Hepatic stellate cell (primary cell): ENCODE measurements at places on chromosomes 7 and 10.

GRCh38 chr7:116509982-116510579, 10.5 kb downstream of the CAV2 start:
- DNase-seq: no peak

DNA sequence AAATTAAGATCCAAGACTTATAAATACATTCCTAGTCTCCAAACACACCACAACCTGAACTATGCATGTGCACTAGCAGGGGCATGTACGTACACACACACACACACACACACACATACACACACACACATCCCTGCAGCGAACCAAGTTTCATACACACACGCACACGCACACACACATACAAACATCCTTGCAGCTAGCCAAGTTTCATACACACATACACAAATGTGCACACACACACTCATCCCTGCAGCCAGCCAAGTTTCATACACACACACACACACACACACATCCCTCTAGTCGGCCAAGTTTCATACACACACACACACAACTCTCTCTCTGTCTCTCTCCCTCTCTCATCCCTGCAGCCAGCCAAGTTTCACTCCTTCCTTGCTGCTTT, 82.7 kb upstream of the WIPF3 start:
- DNase-seq: no peak

DNA sequence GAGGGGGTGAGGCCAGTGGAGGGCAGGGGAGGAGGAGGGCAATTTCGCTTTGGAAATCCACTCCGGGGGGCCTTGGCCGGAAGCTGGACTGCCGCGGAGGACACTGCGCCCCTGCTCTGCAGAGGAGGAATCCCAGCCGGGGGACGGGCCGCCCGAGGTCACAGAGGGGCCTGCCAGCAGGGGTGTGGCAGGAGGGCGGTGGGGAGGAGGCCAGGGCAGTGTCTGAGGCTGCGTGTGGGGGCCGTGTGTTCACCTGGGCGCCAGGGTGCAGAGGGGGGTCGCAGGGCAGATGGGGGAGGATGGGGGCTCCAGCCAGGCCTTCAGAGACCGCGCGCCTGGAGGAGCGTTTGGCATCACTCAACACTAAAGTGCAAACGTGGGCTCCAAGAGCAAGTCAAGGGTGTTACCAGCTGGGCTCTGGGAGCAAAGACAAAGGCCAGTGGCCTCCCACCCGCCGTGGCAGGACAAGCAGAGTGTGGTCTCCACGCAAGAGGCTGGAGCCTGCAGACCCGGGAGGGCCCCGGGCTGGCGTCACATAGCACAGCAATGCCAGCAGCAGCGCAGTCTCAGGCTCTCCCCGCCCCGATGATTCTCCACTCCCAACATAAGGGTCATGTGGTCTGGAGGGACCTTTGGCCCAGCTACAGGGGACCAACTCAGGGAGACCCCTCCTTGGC, 45.3 kb upstream of the DNAJB6 start:
- no peak for DNase-seq

GRCh38 chr7:138324941-138325340, 135.1 kb upstream of the TRIM24 start:
- no peak for DNase-seq

DNA sequence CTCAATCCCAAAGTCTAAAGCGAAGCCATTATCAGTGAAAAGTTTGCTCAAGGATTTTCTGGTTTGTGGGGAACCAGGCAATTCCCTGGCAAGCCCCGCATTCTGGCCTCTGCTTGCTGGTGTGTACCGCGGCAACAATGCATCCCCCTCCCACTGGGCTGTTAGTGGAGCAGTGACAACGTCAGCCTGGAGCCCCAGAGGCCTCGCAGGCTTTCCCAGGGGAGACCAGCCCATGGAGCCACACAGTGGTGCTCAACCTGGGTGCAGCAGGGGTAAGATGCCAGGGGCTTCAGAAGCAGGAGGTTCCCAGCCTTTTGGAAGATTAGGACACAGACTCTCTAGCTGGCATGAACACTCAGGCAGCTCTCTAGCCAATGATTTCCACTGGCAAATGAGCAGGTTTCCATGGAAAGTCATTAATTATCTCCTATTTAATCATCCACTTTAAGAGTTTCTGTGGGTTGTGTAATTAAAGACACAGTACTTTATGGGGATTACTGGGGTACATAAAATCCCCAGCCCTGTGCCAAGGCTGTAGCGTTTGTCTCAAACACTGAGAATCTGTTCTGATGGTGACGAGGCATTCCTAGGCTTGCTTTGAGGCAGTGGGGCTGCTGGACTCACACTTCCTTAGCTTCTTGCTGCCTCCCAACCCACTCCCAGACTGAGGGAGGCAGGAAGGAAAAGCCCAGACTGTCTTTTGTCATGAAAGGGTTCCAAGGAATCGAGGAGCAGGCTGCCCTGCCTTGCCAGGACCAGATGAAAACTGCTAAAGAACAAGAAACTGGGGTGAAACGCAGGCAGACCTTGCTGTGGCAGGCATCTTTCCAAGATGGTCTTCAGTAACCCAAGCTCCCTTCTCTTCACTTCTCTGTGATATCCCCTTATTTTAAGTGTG, 411.9 kb upstream of the SHH start:
- DNase-seq: no peak

GRCh38 chr7:104124893-104125477, 82.8 kb downstream of the ORC5 start:
- no peak for DNase-seq

DNA sequence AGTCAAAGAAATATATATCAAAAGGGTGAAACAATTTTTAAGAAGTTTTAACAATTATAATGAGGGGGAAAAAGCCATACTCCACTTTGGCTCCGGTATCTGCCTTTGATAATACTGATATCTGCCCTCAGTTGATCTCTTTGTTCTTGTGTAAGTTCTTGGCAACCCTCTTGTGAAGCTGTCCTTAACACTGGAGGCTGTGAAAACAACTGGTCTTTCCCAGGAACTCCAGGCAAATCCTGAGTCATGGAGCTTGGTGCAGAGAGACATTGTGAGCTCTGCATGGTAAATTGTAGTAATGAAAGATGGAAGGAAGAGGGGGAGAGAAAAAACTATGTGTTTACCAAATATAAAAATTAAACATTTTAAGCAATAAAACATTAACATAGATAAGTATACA, 11.9 kb upstream of the ERVW-1 start:
- DNase-seq: no peak

DNA sequence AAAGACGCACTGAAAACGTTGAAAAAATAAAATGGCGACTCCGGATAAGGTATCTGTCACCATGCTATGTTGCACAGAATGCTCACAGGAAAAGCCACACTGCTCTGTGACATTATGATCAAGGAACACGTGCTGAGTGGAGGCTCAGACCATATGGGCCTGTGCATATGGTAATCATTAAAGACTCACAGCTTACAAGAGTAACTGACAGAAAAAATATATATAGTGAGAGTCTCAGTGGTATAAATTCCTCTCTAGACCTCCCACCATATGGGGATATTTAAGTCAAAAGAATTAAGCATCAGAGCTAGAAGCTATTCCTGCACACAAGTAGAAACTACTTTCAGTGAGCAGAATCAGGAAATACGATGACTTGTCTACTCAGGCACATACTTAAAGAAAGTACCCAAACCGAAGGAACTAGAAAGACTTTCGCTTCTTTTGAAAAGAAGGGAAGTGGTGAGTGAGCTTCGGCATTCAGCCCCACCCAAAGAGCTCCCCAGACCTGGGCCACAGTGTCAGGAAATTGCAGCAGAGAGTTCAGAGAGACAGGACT, 65.1 kb upstream of the MPP7 start:
- no peak for DNase-seq

- no peak for DNase-seq
Observed at GRCh38 chr7:117995850-117996650, 122.8 kb upstream of the CTTNBP2 start.

DNA sequence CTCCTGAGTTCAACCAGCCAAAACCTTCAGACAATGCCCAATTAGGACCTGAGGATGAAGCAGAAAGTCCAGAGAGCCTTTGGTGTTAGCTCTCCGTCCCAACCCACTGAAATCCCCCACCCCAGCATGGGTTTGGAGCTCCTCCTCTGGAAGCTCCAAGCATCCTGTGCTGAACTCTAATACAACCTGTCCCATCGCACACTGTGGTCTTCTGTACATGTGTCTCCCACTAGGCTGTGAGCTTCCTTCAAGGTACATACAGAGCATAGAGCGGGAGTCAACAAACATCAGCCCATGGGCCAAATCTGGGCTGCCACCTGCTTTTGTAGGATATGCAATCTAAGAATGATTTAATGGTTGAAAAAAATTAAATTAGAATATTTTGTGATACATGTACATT, 166.5 kb downstream of the LSM5 start:
- no peak for DNase-seq

DNA sequence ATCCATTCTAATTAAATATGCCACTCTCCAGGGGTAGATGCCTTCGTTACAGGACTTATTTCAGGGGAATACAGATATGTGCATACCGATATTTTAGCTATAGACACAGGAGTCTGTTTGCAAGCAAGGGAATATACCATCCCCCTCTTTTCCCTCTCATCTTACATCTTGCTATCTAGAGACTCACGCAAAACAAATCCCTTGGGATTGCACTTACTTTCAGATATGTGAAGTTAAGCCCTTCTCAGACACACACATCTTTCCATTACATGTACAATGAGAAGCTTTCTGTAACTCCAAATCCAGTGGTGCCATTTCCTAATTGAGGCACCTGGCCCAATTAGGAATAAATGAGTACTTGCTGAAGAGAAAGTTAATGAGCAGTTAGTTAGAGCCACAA, 250.4 kb upstream of the FZD8 start:
- DNase-seq: no peak

DNA sequence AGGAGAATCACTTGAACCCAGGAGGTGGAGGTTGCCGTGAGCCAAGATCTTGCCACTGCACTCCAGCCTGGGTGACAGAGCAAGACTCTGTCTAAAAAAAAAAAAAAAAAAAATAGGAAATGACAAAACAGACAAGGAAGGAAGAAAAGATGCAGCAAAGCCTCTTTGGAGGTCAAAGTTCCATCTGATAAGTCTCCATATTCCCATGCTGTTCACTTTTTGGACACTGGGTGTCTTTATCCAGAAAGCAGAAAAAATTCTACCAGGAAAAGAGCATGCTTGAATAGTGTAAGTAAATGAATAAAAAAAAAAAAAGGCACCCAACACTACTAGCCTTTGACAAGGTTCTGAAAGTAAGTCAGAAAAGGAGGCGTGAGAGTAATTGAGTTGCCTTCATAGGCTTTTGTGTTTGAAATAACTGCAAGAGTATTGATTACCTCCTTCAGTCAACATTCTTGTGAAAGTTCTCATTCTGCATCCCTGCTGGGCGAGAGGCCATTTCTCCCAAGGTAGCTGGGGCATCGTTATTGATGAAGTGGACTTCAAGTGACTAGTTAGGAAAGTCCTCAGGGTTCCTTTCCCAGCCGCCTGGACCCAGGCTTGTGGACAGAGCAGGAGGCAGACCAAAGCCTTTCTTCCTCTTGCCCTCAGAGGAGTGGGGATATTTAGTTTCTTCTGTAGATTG, 133.3 kb upstream of the KIF5B start:
- DNase-seq: no peak

GRCh38 chr10:84257343-84258020, 12.6 kb downstream of the RGR start:
- no peak for DNase-seq

- DNase-seq: no peak
Observed at GRCh38 chr10:93296151-93296550, 186.0 kb downstream of the MYOF start.

- no peak for DNase-seq
Observed at GRCh38 chr10:47360419-47361040, 12.4 kb downstream of the RBP3 start.

DNA sequence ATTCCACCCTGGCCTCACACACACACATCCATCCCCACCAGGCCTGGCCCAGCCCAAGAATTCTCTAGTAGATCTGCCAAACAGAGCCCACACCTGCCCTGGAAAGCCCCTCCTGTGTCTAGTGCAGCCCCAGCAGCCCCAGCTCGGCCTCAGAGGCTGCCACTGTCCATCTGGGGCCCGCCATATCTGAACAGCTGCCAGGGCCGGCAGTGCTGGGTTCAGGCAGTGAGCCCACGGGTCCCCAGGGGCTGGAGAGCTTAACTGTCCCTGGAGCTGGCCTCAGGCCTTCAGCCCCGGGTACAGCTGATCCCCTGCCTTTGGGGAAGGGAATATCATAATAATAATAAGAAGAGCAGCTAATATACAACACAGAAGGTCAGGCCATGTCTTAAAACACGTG, 574 bp downstream of the MYL10 start:
- DNase-seq: no peak

DNA sequence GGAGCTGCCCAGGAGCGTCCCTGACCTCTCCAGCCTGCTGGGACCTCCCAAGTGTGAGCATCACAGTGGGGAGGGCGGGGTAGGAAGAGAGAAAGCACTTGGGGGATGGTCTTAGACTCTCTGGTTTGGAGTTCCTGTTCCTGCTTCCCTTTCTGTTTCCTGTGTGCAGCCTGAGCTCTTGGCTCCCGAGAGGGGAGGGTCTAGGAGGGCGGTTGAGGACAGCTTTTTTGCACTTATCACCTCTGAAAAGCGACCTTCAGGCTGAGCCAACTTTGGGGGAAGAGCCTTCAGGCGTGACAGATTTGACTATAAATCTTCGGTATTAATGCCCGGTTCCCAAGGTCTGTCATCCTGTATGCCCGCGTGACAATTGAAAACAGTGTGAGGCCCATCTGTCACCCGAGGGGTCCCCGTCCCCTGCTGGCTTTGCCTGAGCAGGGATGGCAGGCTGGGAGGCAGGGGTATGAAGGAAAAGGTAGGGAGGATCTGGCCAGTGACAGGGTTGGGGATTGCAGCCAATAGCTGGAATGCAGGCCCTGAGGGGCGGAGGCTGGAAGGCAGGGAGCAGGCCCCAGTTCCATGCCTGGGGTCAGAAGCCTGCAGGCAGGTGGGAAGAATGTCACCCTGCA, 78.6 kb downstream of the CDH23 start:
- no peak for DNase-seq

DNA sequence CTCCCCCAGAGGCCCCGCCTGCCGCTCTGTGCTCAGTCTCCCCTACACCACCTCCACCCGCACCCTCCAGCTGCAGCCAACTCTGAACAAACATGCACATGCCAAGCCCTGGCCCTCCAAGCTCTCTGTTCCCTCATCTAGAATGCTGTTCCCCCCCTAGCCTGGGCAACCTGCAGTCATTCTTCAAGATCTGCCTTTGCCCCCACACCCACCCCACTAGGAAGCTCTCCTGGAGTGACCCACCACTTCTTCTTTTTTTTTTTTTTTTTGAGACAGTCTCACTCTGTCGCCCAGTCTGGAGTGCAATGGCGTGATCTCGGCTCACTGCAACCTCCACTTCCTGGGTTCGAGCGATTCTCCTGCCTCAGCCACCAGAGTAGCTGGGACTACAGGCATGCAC, 13.7 kb downstream of the MYL10 start:
- DNase-seq: no peak

DNA sequence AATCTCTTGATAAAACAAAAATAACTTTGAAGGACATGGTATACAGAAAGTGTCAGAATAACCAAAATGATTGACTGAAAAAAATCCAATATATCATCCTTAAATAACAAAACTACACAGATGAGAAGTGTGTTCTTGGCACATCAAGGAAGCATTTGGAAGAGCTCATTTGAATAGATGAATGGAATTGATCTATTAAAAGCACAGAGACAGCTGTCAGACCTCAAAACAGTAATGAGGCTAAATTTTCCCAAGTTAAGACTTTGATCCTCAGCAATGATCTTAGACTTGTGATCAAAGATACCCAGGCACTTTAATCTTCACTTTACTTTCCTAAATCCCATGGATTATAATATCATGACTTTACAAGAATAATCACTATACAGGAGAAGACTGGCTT, 395.4 kb upstream of the NFE2L3 start:
- DNase-seq: no peak
